ENCODE measurements at places on chromosomes 6 and 20.

- no peak for DNase-seq
These were observed 106.4 kb downstream of the JARID2 start for GRCh38 chr6:15352220-15352619.

- no peak for DNase-seq
These were observed 244.5 kb downstream of the CDC5L start for GRCh38 chr6:44631968-44632367.

GRCh38 chr6:159686703-159687102 lies 6.3 kb downstream of the SOD2 start:
- DNase-seq = no peak

DNA sequence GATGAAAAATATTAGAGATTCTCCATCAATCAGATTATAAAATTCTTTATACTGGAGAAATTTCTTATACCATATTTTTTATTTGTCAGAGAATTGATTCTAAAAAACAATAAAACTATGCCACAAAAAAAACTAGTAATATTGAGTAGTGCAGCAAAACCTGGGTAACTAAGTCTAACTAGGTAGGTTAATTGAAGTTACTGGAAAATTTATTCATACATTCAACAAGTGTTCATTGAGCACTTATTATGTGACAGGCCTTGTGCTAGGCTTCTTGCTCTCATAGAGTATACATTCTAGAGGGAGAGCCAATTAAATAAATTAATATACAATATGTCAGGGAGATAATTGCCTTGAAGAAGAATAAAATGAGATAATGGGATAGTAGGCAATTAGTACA lies 189.4 kb downstream of the EYA4 start:
- no peak for DNase-seq

DNA sequence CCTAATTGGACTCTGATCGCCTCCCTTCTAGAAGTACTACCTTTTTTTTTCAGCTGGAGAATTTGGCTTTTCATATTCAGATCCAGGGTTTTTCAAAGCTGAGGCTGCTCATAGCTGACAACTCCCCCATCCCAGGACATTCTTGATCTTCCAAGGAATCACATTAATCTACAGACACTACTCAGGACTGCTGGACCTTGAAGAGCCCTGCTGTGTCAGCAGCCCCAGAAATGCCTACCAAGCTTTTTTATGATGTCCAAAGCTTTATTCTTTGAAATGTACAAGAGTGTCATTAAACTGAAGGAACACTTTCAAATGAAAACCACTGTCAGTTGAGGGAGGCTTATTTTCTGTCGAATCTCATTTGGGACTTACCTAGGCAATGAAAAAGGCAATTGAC lies 704.1 kb downstream of the PTPRT start:
- no peak for DNase-seq

DNA sequence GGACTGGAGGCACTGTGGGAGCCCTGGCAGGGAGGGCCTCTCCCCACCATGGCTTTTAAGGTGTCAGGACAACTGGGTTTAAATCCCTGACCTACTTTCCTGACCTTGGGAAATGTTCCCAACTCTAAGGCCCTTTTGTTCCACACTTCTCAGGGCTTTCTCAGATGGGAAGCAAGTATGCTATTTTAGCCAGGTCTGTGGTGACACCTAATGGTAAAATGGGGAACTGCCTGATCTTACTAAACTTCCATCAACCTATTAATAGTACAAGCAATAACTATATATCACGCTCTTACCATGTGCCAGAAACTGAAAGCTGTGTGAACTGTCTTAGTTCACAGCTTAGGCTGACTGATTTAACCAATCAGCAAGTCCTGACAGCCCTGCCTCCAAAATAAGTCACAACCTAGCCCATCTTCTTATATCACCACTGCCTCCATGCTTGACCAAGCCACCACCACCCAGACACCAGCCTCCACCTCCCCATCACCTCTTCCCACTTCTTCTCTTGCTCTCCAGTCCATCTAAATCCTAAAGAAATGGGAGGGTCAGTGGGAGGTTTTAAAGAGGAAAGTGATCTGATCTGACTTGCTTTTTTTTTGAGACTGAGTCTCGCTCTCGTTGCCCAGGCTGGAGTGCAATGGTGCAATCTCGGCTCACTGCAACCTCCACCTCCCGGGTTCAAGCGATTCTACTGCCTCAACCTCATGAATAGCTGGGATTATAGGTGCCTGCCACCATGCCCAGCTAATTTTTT lies 6.9 kb upstream of the BLCAP start:
- no peak for DNase-seq

DNA sequence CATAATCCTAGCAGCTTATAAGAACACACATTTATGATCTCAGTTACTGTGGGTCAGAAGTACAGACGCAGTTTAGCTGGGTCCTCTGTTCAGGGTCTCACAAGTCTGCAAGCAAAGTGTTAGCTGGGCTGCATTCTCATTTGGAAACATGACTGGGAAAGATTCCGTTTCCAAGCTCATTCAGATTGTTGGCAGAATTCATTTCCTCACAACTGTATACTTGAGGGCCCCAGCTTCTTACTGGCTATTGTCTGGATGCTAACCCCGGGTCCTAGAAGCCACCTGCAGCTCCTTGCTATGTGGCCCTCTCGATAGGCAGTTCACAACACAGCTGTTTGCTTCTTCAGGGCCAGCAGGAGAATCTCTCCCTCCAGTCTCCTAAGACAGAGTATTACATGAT lies 13.1 kb downstream of the TCP11 start:
- DNase-seq = no peak

DNA sequence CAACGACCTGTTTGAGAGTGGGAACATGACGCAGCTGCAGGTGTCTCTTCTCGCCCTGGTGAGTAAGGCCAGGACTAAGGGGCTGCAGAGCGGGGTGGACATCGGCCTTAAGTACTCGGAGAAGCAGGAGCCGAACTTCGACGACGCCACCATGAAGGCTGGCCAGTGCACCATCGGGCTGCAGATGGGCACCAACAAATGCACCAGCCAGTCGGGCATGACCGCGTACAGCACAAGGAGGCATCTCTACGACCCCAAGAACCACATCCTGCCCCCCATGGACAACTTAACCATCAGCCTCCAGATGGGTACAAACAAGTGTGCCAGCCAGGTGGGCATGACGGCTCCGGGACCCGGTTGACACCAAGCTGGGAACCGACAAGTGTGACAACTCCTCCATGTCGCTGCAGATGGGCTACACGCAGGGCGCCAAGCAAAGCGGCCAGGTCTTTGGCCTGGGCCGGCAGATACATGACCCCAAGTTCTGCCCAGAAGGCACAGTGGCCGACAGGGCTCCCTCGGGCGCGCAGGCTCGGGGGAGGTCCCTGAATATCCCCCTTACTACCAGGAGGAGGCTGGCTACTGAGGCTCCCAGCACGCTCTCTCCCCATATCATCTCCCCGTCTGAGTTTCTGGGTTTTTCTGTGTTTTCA lies 15.9 kb upstream of the AMD1 start:
- no peak for DNase-seq

DNA sequence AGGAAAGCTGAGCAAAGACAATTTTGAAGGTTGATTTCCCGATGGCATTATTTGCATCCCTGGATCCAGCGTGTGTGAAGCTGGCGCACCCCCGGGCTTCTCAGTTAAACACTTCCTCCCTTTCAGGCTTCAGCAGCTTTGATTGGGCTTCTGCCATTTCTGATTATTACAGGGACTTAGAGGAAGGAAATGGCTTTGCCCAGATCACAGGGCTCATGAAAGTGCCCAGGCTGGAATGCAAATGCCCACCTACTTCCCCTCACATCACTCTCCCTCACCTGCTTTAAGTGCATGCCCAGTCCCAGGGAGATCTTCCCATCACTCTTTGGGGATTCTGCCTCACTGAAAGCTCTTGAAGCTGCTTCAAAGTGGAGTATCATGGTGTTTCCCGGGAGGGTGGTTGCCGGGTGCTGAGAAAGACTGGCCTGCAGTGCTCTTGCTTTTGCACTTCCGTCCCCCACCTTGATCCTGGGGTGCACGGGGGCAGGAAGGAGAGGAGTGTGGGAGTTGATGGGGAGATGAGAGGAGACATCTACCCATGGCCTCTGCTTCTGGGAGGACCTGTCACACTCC lies 28.3 kb downstream of the PHACTR3 start:
- no peak for DNase-seq

GRCh38 chr20:40682104-40682981 lies 6.7 kb downstream of the MAFB start:
- no peak for DNase-seq

DNA sequence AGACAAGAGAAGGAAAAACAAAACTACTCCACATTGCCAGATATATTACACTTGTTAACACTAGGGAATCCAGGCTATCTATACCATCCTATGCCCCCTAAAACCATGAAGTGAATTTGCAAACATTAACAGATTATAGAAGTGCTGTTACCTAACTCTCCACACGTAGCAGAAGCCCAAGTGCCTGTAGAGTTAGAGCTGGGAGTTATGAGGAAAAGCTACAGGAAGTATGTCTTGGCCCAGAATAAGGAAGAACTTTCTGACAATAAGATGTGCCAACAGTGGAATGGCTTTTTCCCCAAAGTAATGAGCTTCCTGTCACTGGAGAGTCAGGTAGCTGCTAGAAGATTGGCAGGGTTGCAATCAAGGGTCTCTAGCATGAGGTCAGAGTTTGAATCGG lies 32.5 kb downstream of the ADGRG6 start:
- no peak for DNase-seq
